PC-3 (cell line): ENCODE measurements at places on chromosomes 2 and 18. TPM values are rescaled to one million over a fixed set of nuclear protein-coding genes. Genes with fewer than 3 reads are reported as not detected.

DNA sequence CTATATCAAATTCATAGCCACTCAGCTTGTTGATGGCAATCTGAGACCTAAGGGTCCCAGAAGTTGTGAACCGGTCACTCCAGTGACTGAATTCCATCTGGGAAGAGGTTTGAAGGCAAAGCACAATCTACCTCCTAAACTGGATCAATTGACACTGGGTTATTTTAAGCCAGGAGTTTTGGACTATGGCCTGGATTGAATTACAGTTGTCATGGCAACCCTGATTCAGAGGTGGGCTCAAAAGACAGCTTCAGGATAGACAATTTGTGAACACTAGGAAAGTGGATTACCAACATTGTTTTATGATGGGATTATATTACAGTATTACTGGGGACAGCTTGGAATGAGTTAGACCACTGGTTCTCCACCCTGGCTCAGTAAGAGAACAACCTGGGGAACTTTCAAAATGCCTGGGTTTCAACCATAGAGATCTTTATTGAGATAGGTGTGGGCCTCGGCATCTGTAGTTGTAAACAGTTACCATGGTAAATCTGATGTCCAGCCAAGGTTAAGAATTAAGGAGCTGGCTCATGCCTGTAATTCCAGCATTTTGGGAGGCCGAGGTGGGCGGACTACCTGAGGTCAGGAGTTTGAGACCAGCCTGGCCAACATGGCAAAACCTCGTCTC is 58.8 kb downstream of the MFSD6 start:
- DNase-seq = peak; percentile 7

DNA sequence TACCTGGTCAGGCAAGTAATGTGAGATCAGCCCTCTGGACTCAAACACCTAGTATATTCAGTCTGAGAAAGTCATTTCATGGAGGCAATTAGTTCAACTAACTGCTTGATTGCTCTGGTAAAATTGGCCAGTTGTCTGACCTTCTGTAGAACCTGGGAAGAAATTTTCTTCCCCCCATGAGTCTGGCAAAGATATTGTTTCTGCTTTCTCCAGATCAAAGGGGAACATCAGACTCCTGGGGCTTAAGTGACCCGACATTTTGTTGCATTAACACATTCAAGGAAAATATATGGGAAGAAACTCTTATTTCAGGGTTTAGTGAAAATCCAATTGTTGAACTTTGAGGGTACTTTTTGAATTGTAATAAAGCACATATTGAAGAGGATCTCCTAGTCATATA is 375.1 kb downstream of the SUCLG1 start:
- no peak for DNase-seq

The SLC9A4 gene
- total RNA-seq = 0.04 TPM in 1 of 2 replicates, not detected in the other

The RGPD8 gene
- total RNA-seq = 8.4 and 13.6 TPM in 2 replicates

DNA sequence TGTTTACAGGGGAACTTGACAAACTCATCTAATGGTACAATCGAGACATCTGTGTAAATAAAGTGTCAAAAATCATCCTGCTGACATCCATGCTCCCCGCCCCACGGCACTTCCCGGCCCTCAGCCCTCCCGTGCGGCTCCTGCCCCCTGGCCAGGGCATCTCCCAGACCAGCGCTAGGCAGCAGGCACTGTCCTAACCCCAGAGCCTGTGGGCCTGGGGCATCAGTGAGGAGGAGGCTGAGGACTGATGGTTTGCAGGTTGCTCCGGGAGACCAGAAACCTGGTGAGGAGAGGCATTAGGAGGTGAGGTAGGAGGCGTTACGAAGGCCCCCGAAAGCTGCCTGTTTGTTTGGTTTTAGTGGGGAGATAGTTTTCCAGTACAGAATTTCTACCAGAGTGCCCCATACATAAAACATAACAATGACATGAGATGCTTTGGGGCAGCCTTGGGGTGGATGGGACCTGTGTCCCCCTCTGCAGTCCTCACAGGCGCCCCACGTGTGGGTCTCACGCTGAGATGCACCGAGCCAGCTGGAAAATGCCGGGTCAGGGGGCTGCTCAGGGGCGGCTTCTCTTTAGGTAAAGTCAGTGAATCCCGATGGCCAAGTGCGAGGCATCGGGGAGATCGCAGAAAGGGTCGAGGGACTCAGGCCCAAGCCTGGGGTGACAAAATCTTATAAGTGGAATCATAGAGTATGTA is 114.2 kb downstream of the RTP5 start:
- no peak for DNase-seq

DNA sequence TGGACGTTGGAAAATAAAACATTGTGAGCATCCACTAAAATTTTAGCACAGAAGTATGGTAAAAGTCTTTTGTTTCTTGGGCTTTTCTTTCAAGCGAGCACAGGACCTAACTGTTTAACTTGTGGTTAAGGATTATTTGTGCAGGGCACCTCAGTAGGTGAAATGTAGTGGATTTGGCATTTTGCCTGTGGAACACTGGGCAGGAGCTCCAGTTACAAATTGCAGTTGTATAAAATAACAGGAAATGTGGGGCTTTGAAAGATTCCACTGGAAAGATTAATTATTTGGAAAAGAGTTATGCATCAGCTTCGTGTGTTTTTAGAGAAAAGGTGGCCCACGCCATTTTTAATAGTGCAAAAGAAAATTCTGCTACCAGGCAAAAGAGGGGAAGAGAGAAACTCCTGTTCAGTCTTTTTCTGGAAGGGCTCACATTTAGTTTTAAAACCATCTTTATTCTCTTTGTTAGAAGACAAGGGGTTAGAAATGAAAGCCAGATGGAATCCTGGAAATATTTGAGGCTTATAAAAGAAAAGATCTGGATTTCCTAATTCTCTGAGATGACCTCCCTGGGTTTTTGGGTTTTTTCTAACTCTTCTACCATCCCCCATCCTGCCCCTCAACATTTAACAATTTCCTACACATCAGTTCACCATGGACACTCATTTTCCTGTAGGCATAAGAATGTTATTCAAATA is 144.3 kb upstream of the SERTAD2 start:
- peak; percentile 97 for DNase-seq

DNA sequence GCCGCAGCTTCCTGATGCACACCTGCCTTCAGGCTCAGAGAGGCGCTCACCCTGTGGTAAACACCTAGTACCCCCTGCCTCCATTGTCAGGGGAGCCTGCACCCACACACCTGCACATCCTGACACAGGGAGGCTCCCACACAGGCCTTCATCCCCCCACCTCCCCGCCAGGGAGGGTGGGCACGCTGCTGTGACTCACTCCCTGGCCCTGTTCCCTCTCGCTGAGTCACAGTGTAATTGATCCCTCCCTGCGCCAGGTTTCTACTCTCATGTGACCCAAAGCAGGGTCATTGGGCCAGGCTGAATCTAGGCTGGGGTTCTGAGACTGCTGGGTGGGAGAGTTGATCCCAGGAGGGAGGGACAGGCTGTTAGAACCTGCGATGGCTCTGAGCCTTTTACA is 8.5 kb upstream of the CELF4 start:
- DNase-seq = no peak

The IL1B gene
- 48.4 and 67.5 TPM in 2 replicates for total RNA-seq

DNA sequence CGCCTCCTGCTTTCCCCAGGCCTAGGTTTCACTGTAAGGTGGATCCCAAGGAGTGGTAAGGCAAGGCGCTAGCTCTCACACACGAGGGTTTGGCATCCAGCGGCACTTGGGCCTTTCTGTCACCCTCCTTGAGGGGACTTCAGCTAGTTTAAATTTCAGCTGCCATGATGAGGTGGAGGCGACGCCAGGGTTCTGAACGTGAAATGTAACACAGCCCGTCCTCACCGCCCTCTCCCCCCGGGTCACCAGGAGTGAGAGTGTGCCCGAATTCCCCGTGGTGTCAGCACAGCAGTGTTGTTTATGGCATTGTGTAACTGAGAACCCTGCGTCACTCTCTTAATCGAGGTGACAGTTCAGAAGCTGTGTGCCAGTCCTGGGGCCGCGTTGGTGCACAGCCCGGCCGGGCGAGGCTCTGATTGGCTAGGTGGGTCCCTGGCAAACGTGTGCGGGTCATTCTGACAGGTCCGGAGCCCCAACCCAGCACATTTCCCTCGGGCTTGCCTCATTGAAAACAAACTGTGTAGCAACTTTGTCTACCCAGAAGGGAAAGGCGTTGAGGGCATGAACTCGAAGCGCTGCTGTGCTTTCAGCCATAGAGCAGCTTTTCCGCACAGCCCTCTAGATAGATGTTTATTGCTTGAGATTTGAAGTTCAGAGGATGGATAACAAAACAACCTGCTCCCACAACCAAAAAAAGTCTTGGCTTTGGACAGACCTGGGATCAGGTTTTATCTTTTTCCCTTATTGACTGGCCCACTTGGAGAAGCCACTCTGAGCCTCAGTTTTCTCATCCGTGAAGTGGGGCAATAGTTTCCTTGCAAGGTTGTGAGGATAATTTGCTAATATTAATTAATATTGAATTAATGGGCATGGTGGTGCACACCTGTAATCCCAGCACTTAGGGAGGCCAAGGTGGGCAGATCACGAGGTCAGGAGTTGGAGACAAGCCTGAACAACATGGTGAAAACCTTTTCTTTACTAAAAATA is 4.9 kb downstream of the CIDEA start:
- DNase-seq = no peak

- DNase-seq = peak; percentile 23
Observed at GRCh38 chr2:99659874-99660273, 170.1 kb upstream of the REV1 start.

- DNase-seq = peak; percentile 31
Observed at GRCh38 chr2:94984964-94985575, 40.4 kb upstream of the MAL start.
